SJSA1 (cell line): ENCODE measurements at places on chromosomes 6 and 20.
A peak's percentile ranks its signal among the peaks of the same experiment; 100 is the strongest.

- DNase-seq, result no peak
These were observed 2.1 kb downstream of the MYL9 start for GRCh38 chr20:36543184-36544133.

DNA sequence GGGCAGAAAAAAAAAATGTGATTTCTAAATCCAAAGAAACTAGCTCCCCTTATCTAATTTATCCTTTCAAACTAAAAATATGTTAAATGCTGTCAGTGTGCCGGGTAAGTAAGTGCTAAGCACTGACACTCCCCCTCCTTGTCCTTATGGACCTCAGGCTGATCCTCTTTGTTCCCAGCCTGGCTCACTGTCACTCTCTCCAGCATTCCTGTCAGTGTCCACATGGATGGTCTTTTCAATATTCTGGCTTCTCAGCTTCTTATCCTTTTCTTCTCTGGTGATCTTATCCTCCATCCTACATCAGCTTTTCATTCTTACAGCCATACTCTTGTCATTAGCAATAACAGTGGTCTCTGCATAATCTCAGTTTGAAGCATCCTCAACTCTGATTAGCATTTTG lies 55.0 kb downstream of the BCKDHB start:
- no peak for DNase-seq

DNA sequence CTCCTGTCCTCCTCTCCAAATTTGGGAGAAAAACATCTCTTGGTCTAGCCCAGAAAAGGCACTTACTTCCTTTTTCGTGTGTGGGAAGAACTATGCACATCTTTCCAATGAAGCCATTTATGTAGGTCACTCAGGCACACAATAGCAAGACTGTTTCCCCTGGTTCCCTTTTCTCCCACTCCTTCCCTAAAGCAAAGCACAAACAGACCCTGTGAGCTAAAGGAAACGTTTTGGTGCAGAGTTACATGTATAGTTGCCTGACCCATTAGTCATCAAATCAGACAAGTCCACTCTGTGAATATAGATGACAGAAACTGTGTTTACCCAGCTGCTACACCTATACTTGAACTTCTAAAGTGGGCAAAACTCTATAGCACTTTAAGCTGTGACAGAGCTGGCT lies 474.6 kb downstream of the COL12A1 start:
- DNase-seq, result no peak

DNA sequence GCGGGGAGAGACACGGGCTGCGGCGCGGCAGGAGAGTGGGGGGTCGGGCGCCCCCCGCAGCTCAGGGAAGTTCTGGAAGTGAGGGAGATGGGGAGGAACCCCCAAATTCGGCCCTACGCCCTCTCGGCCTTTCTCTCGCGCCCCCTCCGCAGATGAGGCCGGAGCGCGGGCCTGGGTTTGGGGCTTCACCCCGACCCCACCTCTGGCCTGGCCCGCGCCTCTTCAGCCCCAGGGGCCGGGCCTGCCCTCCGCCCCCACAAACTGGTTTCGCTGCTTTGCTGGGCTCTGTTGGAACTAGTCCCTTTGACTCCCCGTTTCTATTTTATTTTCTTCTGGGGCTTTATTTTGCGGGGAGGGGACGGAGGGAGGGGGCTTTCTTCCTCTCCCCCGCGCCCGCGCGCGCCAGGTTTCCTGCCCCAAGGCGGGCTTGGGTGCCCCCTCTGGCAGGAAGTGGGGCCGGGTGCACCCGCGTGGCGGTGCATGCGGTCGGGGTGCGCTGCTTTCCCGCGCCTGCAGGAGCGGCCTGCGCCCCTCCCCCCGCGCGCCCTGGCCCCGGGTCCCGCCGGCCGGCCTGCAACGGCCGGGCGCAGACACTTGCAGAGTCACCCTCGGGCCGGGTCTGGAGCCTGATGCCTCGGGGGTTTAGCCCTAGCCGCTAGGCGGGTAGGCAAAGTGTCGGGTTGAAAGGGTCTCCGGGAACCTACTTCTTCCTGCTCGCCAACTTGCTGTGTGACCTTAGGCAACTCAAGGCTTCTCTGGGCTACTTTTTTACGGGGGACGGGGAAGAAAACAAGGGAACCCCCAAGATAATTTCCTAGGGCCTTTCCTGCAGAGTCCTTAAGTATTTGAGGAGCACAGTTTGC lies 1.3 kb downstream of the HMGA1 start:
- DNase-seq, result peak; percentile 63

DNA sequence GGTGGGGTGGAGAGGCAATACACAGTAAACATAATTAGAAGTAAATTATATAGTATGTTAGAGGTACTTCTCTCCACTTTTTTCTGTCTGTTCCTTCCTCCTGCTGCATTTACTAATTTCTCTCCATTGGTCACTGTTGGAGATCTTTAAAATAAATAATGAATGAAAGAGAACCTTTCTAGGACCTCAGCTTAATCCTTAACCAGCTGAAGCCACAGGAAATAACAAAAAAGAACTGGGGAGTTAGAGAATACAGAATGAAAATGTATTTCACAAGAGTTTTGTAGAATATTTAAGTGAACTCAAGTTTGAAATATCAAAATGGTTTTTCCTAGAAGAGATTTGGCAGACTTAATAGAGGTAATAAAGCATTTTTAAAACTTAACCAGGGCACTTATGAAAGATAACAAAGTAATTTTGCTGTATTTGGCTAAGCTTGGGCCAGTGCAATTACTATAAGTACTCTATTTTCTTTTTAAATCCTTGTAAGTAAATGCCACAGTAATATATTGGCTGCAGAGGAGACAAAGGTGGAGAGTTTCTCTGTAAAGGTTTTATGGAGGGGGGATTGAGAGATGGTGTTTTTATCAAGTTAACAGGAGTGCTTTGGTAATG lies 405.0 kb downstream of the CDKAL1 start:
- DNase-seq, result no peak
